ENCODE measurements at places on chromosomes 2 and 18.
A peak's percentile ranks its signal among the peaks of the same experiment; 100 is the strongest.

GRCh38 chr2:45849491-45850283 lies 198.2 kb downstream of the PRKCE start:
- no peak for DNase-seq

DNA sequence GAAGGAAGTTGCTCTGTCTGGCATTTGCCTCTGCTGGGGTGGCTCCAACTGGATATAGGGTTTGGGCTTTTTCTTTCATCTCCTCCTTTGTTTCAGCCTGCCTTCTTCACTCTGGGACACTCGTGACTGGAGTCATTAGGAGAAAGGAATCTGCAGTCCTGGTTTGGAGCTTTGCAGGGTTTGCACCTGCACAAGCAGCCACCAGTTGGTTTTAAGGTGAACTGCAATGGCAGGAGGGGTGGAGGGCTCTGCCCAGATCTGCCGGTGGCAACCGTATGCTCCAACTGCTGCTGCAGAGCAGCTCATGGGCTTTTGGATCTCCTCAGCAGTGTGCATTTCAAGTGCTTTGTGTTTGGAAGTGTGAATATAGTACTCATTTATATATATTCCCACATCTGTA lies 131.3 kb upstream of the MGAT5 start:
- DNase-seq: no peak

DNA sequence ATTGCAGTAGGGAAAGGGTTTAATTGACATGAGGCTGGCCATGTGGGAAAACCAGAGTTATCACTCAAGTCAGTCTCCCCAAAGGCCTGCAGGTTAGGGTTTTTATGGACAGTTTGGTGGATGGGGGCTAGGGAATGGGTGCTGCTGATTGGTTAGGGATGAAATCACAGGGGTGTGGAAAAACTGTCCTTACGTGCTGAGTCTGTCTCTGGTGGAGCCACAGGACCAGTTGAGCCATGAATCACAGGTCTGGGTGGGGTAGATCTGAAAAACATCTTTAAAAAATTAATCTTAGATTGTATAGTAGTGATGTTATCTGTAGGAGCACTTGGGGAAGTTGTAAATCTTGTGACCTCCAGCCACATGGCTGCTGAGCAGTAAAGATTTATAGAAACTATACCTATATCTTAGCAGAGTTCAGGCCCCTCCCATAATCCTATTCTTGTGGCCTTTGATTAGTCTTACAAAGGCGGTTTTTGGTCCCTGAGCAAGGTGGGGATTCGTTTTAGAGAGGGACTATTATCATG lies 139.6 kb downstream of the COMMD1 start:
- no peak for DNase-seq

DNA sequence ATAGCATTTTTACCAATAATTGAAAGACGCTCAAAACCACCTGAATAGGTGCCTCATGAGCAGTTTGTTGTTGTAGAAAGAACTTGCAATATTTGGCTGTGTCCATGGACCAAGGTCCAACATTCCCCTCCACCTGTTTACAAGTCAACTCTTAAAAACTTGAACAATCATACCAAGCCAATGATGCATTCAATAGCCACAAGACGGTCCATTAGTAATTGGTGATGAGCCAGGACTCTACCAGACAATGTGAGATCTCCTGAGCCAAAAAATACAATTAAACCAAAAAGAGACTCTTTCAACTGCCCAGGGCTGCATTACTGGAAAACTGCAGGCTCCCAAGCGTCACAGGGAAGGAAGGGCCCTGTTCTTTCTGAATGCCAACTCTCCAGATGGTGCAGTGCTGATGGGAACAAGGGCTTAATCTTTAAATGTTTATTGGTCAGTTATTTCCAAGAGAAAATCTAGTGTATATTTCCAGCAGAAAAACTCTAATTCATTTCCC lies 118.8 kb upstream of the EPB41L3 start:
- DNase-seq: no peak

GRCh38 chr2:48750128-48750739 lies 5.3 kb downstream of the LHCGR start:
- no peak for DNase-seq

DNA sequence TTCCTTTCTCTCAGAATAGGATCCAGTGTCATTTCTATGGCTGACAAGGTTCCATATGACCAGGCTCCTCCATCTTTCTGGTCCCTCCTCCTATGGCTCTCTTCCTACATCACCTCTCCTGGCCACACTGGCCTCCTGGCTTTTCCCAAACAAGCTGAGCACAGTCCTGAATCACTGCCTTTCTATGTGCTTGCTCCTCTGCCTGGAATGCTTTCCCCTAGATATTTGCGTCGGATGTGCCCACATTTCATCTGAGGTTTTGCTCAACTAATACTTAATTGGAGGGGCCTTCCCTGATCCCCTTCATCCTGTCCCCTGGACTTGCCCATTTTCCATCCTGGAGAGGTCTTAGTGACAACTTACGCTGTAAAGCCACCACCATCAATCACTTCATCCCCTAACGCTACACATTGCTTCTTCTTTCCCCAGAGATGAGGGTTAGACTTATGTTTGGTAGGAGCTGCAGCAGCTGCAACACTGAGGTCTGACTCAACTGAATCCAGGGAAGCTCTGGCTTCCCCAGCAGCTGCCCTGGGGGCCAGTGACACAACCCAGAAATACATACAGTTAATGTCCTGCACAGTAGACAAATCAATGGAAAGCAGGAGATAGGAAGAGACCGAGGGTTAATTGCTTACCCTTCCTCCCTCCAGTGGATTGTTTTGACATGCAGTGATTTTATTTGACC lies 42.9 kb downstream of the QPCT start:
- DNase-seq: no peak

GRCh38 chr2:54394392-54394791 lies 61.7 kb upstream of the SPTBN1 start:
- no peak for DNase-seq

GRCh38 chr18:25100418-25100817 lies 251.5 kb downstream of the ZNF521 start:
- no peak for DNase-seq

- DNase-seq: no peak
Measured at GRCh38 chr2:46390901-46391395, 88.4 kb upstream of the TMEM247 start.

GRCh38 chr2:215677481-215677880 lies 241.6 kb upstream of the FN1 start:
- DNase-seq: no peak

- no peak for DNase-seq
Measured at GRCh38 chr18:59813942-59814341, 85.9 kb upstream of the PMAIP1 start.

DNA sequence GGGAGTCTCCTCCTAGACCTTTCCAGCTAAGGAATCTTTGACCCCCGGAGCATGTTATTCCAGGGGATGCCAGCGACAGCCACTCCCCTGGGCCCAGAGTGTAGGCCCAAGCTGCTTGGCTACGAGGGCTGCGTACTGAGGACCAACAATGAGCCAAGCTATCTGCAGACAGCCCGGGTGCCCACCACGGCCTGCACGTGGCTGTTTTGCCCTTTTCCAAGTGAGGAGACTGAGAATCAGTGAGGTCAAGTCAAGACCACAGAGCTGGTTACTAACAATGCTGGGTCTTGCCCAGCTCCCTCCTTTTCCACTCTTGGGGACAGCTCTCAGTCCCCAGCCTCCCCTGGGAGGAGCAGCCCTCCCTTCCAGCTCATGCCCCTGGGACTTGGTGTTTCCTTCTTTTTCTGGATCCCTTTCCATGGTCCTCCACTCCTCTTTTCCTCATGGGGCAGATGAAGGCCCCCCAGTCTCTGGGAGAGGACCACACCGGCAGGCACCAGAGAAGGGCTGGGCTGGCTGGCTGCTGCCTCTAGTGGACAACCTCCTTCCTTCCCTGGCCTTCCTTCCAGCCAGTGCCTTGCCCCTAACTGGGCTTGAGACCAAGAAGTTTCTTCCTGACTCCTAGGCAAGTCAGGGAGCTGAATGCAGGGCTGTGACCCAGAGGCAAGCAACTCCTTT lies 550 bp upstream of the MALL start:
- no peak for DNase-seq

DNA sequence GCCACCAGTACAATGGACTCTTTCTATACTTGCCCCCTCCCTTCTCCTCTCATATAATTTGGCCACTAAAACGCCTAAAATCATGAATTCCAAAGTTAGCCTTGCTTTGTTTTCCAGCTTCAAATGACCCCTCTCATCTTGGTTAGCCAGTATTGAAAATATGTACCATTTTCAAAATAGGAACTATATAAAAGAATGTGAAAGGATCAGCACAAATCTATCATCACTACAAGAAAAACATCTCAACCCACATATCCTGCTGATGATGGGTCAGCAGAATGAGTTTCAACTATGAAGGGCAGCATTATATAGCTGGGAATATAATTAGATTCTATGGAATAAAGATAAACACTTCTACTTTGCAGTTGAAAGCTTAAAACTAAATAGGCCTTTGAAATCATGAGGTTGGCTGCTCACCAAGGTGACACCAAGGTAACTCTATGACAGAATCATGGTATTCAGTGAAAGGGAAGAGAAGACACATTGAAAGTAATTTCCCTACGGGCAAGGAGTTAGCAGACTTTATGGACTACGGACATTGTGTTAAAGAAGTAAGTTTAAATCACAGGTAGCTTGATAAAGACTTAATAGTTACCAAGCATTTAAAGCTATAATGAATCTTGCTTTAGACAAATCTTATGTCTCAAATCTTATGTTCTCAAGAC lies 873.0 kb downstream of the CPS1 start:
- no peak for DNase-seq

DNA sequence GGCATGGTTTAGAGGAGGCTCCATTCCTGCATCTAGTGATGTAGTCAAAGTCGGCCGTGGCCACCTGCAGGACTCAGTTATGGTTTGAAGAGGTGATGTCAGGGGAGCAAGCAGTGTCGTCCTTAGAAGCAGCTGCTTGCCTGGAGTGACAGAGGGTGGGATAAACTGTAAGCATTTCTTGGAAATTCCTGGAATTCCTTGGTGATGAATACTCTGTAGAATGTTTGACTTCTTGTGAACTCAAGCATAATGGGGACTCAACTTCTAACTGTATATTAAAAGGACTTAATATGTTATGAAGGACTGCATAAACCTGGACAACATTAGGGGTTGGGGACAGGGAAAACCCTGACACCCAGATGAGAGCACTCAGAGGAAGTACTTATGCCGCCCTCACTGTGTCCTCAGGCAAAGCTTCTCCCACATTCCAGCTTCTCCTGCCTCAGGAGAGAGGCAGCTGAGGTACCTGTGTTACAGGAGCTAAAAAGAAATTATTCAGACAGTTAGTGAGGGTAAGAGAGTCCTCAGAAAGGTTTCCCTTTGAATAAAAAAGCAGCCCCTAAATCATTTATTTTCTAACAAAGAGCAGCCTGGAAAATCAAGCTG lies 459.9 kb upstream of the CELF4 start:
- no peak for DNase-seq

DNA sequence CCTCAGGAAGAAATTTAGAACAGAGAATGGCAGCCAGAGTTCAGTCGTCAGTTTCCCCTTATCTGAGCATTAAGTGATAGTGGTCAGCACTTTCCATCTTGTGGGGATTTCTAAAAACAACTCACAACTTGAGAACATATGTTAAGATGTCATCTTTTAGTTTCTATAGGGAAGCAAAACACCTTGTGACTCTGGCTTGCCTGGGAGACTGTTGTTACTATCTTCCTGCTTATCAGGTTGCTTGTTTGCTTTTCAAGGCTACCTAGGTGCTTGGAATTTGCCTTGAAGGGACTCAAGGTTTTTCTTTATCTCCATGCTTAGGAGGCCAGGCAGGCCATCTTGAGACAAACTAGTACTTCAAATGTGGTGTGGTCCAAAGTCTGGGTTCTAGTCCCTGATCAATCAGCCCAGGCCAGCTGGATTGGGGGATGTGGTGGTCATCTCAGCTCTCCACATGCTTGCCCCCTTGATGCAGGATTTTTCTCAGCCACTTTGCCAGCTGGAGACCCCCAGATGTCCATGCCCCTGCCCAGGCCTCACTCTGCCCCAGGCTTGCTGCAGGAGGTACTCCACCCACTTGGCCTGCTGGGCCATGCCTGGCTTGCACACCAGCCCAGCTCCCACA lies 125.9 kb downstream of the LYPD1 start:
- no peak for DNase-seq

DNA sequence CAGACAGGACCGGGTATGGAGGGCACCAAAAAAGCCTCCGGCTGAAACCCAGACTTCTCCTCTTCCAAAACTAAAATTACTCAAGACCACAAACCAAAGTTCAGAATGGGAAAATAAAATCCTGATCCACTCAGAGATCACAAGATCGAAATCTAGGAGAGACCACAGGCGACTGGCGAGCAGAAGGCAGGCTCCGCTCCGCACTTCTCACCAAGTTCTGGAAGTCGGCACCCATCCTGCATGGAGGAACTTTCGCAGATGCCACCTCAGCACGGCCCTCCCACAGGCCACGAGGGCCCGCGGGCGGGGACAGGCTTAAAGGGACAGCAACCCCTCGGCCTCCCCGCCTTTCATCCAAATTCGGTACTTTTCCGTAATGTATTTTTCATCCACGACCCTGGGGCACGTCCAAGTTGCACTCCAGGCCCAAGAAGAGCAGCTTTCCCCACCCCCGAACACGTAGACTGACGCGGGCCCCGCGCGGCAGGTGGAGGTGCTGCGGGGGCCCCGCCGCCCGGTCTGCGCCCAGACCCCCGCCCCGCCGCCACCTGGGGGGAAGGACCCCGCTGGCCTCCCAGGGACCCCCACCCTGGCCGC lies 43.7 kb downstream of the HDLBP start:
- DNase-seq: peak; percentile 72

DNA sequence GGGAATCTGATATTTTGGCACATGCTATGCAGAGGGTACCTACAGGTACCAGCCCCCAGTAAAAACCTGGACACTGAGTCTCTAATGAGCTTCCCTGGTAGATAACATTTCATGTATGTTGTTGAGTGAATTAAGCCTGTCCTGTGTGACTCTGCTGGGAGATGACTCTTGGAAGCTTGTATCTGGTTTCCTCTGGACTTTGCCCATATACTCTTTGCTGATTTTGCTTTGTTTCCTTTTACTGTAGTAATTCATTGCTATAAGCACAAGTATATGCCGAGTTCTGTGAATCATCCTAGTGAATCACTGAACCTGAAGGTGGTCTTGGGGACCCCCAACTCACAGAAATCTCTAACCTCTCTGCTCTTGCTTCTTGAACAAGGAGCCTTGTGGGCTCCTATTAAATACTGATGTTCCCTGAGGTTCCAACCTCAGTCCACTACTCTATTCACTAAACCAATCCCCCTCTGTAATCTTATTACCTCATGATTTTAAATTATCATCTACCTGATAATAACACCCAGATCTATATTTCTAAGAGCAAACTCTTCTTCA lies 94.3 kb upstream of the WDSUB1 start:
- DNase-seq: no peak

GRCh38 chr2:218957671-218958070 lies 1.8 kb upstream of the CDK5R2 start:
- DNase-seq: no peak

DNA sequence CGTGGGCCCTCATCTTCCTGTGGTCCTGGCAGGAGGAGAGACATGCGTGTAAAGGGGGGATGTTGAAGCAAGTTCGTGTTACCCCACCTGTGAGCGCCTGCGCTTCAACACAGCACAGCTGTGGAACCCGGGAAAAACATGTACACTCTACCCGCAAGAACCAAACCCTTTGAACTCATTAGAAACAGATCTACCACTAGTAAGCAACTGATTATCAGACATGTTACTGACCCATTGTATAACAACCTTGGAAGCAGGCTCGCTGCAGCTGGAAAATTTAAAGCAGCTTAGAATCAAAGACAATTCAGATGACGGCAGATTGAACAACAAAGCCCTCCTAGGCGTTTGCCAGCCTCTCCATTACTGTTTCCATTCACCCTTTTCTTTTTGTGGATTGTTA lies 771.7 kb upstream of the SALL3 start:
- no peak for DNase-seq

GRCh38 chr2:20501974-20502373 lies 55.1 kb downstream of the RHOB start:
- no peak for DNase-seq

GRCh38 chr2:106695919-106696318 lies 190.0 kb downstream of the ST6GAL2 start:
- no peak for DNase-seq
